WTC11 (cell line): ENCODE measurements at places on chromosomes 2 and 18.

DNA sequence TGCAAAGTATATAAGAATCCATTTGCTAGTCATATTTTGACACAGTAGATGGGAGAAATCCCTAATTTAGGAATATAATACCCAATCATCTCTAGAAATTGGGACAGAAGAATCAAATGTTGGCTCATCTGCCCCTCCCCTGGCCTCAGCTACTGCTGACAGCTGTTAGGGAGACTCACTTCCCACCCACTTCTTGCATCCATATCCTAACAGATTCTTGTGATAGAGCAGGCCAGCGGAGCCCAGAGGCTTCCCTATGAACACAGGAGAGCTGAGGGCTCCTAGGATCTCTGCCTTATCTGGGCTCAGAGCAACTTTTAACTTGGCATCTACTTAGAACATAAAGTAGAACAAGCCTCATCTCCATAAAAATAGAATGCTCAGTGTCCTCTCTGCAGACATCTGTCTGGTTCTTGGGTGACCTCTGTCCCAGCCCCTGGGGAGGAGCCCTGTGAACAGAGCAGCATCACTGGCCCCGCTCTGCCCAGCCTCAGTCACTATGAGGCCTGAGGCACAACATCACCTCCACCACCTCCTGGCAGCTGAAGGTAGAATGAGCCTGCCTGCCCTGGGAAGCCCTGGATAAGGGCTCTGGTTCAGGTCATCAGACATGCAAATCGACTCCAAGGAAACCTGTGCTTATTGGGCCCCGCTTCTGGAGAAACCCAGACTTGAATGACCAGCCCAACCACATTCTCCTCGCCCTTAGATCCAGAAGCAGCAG lies 229.7 kb downstream of the ANKRD36B start:
- DNase-seq: peak; percentile 29

DNA sequence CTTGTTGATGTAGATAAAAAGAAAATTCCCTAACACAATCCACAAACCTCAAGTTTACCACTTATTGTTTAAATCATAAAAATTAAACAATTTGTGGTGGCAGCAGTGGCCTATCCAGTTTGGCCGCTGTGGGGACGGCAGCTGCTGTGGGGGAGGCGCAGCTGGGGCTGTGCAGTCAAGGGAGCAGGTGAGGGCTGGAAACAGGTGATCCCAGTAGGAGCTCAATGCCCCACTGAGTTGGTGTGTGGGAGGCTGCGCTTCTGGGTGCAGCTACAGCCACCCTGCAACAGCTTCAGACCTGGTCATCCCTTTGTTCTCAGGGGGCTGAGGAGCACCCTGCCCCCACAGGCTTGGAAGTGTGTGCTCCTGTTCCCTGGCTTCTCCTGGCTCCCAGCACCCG lies 266.0 kb upstream of the FSIP2 start:
- no peak for DNase-seq

DNA sequence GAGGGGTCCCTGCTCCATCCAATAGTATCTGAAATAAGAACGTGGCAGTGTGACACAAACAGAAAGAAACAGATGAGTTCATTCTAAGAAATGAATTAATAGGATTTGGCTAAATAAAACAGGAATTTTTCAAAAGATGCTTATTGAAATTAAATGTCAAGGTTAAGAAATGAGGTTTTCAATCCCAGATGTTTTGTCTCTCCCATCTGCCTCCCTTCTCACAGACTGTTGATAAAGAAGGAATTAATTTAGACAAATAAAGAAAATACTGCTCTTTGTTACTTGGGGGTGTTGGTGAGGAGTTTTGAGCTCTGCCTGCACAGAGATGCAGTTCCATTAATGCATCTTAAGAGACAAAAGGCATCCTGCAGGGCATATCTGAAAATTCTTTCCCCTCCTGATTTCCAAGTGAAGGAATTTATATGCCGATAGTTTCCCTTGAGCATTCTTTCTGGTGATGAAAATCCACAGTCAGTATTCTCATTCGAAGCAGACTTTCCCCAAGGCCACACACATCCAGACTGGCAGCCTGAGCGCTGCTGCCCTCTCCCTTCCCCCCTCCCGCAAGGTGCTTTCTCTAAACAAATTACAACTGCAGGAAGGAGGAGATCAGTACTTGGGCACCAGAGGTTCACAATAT lies 385.4 kb upstream of the RND3 start:
- DNase-seq: peak; percentile 40

DNA sequence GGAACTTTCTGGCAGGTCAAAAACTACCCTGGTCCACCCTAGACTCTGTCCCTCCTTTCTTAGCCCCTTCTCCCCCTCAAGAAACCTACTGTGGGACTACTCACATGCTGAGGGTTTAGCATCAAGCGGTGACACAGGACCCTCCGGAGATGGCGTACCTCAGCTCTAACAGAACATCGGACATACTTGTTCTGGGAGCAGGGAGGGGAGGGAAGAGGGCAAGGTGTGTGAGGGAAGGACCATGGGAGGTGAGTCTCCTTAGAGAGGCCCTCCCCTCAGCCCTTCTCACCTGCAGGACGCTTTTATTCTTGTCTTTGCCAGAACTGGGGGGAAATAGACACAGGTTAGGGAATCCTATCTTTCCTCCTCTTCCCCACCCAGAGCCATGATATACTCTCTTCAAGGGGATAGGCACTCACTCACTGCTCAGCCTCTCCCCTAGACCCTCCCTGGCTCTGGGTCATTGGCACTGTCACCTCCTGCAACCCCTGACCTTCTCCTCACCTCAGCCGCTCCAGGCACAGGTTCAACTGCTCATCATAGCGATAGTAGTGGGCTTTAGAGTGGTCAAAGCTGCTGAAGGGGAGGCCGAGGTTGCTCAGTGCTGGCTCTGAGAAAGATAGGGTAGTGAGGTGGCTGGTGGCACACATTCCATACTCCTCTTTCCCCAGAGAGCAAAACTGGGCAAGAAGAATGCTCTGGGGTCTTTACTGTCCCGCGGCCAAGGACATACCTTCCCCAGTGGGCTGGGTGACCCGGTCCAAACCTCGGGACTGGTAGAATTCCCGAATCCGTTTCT lies 1.8 kb downstream of the PCGF1 start:
- DNase-seq: no peak

DNA sequence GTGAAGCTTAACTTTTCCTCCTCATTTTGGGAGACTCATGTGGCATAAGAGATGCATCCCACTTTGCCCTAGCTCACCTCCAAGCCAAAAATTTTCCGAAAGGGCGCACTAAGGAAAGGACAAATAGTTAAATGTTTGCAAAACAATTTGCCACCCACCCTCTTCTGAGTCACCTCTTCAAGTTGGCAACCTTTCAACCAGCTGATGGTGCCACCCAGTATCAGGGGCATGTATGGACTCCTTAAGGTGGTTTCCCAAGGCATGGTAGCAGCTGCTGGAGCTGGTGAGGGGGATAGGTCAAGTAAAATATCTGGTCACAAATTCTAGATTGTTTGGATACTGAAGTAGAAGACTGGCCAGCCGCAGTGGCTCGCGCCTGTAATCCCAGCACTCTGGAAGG lies 17.2 kb upstream of the ITGAV start:
- no peak for DNase-seq

GRCh38 chr2:176269319-176270099 lies at the start of gene MTX2:
TSS of gene MTX2 (plus strand) at chr2:176269442. CDS start at chr2:176269630, 188 bp downstream.
- DNase-seq: peak; percentile 82

DNA sequence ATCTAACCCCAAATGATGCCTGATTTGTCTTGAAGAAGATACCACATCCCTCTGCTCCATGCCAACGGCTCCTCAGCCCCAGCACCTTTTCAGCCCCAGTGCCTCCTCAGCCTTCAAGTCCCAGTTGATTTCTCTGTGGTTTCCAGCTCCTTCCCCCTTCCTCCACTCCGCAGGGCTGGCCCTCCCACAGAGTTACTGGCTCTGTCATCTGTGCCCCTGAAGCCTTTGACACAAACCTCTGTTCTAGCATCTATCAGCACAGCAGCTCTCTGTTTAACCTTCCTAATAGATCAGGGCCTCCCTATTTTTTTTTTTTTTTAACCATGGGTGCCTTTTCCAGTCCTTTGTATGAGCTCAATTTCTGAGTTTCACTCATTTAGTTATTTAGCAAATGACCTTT lies 201.3 kb upstream of the CXCR4 start:
- peak; percentile 16 for DNase-seq

- no peak for DNase-seq
Measured at GRCh38 chr2:73896362-73897239, 3.8 kb downstream of the ACTG2 start.

GRCh38 chr2:143705108-143705707 lies 576.0 kb downstream of the ARHGAP15 start:
- DNase-seq: no peak

- no peak for DNase-seq
Measured at GRCh38 chr2:241686324-241686649, 328 bp downstream of the DTYMK start.

DNA sequence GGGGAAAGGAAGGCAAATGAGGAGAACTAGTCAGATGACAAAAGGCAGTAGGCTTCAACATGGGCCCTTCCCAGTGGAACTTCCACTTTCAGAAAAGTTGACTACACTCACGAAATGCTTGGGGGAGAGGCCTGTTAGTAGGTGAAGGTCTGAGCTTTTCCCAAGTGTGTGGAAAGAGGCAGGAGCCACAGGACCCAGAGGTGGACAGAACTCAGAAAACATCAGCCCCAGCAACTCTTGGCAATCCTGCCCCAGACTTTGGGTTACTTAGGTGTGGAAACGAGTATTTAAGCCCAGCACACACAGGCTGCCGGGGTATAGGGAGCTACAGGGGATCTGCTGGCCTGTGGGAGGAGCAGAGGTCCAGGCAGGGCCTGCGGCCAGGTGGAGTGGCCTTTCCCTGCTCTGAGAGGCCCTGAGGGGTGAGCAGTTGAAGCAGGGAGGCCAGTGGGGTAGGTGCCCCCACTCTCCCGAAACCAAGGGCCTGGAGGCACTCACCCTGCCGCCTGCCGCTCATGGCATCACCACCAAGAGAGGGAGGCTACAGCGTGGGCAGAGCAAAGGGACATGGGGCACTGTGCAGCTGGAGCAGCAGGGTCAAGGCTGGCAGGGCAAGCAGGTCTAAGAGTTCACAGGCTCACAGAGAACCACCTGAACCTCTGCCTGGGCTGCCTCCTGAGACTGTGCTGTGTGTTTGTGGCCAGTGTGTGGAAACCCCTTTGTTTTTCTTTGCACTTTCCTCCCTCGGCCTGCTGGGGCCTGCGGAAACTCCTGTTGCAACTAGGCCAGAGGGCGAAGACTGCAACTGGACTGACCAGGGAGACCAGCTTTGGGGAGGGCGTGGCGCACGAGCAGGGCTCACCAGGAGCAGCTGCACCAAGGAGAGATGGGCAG lies 130.7 kb upstream of the SERTAD2 start:
- DNase-seq: no peak

GRCh38 chr18:6778459-6779247 lies 49.1 kb downstream of the ARHGAP28 start:
- DNase-seq: no peak

DNA sequence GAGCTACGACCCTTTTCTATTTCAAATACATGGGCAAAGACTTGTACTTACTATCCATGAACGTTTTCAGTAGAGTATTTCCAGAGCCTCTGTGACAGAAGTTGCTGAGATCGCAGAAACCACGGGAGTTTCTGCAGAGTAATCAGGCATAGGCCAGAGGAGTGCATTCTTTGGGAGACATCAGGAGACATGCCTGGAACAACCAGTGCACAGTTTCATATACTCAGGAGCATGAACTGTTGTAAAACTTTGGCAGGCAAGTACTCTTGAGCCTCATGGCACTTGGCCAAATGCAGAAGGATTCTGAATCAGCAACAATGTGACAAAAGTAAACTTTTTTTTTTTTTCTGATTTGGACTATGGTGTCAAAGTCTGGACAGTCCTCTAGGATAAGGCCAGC lies 307.1 kb downstream of the GRB14 start:
- DNase-seq: no peak

DNA sequence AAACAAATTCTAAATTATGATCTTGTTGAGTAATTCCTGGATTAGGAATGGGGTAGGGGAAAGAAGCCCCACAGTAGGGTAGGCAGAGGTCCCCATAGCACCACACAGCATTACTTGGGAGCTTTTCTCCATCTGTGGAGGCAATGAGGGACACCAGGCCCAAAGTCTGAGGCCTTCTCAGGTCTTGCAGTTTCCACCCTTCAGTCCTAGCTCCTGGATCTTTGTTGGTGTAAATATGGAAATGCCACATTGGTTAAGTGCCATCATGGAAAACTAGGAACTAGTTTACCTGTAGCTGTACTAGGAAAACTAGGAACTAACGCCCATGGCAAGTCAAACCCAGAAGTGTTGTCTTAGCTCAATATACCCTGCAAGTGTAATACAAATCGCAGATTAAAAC lies 113.3 kb upstream of the DAPL1 start:
- no peak for DNase-seq

DNA sequence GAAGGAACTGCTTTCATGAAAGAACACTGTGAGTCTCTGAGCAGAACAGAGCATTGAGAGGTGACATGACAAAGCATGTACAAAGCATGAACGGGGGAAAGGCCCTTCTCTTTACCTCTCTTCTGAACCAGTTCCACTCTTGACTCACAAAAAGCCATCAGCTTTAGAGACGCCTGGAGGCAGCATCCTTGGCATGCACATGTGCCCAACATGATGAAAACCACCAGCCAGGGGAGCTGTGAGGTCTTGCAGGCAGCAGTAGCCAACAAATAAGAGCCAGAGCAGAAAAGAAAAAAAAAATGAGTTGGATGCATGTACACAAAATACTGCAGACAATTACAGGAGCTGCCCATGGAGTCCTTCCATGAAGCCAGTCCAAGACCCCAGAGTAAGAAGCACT lies 95.5 kb upstream of the AGAP1 start:
- DNase-seq: no peak

DNA sequence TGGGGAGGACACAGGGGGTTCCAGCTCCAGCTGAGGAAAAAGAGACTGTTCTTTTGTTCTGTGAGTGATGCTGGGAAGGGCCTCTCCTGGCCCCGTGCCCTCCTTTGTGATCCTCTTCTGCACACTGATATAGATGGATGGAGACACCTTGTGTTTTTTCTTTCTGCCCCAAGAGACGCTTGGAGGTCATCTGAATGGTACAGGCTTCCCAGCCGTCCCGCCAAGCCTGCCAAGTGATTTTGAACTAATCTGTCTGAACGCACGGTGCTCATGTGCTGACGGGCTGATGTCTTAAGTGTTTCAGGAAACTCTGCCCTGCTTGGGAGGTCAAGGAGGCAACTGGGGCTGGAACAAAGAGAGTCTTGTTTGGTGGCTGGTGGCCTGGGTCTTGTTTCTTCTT lies 57.5 kb downstream of the KIF5C start:
- DNase-seq: no peak

GRCh38 chr2:37156071-37156856 lies 516 bp downstream of the EIF2AK2 start:
- no peak for DNase-seq
